ENCODE measurements at places on chromosomes 2 and 18. TPM values are rescaled to one million over a fixed set of nuclear protein-coding genes. Genes with fewer than 3 reads are reported as not detected.
A peak's percentile ranks its signal among the peaks of the same experiment; 100 is the strongest.

DNA sequence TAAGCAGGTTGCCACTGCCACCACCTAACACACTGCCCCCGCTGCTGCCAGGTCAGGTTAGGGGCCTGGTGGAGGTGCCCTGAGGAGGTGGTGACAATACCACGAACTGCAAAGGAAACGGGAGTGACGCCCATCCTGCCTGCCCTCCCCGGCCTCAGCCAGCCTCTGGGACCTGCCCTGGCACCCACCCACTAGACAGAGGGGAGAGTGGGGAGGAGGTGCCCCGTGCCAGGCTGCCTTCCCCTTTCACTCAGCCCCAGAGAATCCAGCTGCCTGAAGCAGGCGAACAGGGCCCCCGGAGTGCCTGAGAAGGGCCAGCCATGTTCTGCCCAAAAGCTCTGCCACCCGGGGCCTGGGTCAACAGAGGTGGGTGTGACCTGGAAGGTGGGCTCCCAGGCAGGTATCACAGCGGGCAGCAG is 44.5 kb upstream of the FOSL2 start:
- DNase-seq, result no peak

The POTEJ gene
- 0.10 TPM for total RNA-seq

The IL1F10 gene
- not detected for total RNA-seq

The ITGA4 gene
- total RNA-seq, result 1.3 TPM

DNA sequence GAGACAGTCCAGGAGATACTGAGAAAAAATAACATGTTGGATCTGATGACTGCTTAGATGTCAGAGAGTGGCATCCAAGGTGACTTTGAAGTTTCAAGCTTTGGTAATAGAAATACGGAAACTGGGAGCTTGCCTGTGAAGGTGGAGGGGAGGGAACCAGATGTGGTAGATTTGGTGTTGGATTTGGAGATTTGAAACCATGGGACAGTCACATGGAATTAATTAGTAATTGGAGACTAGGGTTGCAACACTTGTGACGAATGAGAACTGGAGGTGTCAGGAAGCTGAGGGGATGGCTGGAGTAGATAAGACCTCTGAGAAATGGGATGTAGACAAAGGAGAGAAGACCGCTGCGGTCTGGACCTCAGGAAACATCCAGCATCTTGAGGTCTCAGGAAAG is 46.7 kb downstream of the RPL37A start:
- no peak for DNase-seq

GRCh38 chr2:154324601-154325000 is 373.9 kb upstream of the KCNJ3 start:
- no peak for DNase-seq

- no peak for DNase-seq
Observed at GRCh38 chr2:204289066-204289465, 256.2 kb upstream of the PARD3B start.

DNA sequence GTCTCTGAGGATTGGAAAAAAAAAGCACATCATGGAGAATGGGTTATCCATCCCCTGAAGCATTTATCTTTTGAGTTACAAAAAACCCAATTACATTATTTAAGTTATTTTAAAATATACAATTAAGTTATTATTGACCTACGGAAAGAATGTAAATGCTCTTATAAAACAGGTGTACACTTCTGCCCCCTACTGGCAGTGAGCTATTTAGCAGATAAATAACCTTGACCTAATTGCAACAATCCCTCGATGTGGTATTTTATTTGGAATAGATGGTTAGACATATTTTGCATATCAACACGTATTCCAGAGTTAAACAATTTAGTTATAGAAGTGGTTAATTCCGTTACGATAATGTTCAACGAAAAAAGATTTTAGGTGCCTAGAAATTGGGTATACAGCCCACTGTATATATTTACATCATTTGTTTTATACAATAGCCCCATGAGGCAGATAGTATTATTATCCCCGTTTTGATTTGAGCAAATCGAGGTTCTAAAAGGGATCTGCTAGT is 9.1 kb upstream of the DAW1 start:
- DNase-seq, result no peak

- no peak for DNase-seq
Observed at GRCh38 chr18:37487400-37487867, 78.2 kb downstream of the CELF4 start.

The NT5C1B gene
- total RNA-seq, result not detected

DNA sequence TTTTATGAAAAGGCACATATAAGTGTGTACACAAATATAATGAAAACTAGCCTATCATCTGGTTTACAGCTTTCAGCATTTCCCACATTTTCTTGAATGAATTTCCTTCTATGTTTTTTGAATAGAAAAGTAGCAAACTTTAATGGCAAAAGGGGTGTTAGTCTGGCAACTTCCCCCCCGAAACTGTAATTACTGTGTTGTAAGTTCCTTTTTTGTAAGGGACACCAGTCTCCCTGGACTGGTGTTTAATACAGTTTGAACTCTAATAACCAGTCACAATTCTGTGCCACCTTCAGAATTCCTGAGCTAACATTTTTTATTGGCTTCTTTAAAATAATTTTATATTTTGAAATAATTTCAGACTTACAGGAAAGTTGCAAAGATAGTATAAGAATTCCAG is 94.2 kb downstream of the ACSL3 start:
- no peak for DNase-seq

DNA sequence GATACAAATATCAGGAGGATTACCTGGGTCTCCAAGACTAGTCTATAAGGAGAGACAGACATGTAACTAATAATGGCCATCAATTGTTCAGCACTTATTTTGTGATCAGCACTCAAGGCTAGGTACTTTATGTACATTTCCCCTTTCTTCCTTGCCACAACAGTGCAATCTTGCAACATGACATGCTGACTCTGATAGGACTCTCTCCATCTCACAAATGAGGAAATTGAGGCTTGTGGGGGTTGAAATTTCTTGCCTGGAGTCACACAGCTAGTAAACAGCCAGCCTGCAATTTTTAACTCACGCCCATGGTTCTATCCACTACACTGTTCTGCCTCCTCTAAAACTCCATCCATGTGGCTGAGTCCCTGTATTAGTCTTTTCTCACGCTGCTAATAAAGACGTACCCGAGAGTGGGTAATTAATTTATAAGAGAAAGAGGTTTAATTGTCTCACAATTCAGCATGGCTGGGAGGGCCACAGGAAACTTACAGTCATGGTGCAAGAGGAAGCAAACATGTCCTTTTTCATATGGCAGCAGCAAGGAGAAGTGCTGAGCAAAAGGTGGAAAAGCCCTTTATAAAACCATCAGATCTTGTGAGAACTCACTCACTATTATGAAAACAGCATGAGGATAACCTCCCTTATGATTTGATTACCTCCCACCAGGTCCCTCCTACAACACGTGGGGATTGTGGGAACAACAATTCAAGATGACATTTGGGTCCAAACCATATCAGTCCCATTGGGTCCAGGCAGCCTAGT is 302.4 kb downstream of the PLCL1 start:
- DNase-seq, result no peak

- DNase-seq, result no peak
Observed at GRCh38 chr2:72134997-72135800, 12.5 kb downstream of the CYP26B1 start.

DNA sequence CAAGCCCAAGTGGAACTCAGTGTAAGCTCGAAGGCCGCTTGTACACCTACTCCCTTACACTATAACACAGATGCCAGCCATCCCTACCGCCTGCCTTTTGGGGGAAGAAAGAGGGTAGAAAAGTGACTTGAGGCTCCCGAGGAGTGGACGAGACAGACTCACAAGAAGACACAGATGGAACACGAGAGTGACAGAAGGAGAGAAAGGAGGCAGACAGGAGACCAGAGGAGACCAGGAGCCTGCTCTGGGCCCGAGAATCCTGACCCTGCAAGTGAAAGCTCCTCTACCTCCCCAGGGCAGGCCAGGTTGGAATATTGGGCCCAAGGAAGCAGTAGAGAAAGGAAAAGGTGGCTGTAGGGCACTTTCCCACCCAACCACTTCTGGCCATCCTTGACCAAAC is 23.4 kb upstream of the TNS1 start:
- no peak for DNase-seq

DNA sequence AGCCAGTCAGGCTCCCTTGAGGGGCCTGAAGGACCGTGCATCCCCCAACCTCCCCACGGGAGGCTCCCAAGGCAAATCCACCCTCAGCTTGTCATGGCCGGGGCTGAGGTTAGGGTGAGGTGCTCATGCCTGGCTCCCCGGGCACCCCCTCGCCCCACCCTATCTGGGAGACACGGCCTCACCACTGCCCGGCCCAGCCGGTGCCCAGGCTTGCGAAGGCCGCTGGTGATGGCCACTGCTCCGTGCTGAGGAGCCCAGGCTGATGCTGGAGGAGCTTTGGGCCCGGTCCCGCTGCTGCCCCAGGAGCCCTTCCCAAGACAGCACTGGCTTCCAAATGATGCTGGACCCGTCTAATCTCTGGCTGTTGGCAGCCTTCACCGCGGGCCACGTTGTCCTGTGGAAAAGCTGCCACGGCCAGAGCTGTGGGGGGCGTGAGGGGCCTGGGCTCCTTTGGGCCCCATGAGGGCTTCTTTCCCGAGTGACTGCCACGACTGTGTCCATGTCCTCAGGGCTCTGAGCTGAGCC is 135.7 kb upstream of the CTDP1 start:
- peak; percentile 36 for DNase-seq

DNA sequence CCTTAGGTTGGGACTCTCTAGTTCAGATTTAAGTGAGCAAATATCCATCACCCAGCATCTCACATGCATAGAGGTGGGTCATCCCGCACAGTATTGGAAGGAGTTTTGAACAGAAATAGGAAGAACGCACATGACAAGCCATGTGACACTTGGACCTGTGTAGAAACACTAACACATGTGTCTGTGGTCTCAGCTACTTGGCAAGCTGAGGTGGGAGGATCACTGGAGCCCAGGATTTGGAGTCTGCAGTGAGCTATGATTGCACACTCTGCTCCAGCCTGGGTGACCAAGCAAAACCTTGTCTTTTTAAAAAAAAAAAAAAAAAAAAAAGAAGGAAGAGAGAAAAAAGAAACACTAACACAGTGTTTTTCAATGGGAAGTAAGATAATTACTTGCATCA is 5.4 kb upstream of the MTCL1 start:
- no peak for DNase-seq

The TP53I3 gene
- 7.7 TPM for total RNA-seq

DNA sequence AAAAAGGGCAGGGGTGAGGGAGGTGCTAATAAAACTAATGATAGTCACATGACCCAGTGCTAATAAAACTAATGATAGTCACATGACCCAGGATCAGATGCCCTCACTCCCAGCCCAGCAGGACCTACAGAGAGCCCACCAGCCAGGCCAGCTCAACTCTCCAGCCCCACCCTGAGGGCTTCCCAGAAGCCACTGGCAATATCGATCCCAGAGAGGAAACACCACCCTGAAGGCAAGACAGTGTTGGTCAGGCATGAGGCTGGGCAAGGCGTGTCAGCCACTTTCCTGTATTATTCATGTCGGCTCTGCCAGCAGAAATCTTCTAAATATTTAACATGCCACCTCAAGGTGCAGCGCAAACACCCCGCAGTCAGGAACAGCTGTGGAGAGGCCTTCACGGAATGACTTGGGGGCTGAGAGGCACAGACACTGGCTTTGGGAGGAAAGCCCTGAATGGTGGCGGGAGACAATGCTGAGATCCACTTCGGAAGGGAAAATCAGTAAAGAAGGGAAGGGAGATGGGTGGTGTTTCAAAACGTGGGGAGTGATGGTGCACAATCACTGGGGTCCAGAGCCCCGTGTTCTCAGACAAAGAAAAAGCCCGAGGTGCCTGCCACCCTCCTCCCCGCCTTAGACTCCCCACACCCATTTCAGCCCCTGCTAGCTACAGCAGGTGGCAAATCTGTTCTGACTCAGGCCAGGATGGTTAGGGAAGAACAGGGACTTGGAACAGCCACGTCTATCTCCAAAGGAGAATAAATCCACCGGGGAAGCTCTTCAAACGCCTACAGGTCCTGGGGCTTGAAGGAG is 1.4 kb downstream of the REEP1 start:
- no peak for DNase-seq

DNA sequence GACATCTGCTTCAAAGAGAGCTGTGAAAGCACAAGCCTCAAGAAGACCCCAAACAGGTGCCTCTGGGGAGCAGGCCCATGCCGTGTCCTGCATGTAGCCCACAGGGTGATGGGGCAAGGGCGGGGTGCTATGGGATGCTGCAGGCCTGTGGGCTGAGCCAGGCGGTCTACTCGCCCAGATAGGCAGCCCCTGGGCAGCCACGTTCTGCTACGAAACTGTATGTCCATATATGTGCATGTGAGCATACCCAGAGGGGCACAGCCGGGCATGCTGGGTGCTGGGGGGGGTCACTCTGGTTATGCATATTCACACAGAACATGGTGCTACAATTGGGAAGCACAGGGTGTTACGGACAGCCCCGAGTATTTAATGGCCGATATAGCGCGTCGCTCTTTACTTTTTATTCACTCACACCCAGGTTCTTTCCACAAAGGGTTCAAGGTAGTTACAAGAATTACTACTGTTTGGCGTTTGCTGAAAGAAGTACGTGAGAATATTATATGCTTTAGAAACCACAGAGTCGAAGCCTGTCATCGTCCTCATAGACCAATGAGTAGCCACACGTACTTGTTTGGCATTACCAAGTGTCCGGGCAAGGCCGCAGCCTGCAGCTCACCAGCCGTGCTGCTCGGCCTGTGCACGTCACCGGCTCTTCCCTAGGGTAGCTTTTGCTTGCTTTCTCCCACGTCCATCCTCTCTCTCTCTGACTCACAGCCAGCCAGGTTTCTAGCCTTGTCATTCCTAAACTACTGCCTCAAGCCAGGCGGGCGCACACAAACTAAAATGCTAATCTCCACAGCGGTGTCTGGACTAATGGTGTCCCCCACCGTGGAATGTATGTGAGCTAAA is 14.4 kb downstream of the MTERF4 start:
- no peak for DNase-seq

- DNase-seq, result no peak
Observed at GRCh38 chr2:60957643-60958042, 59.9 kb upstream of the PEX13 start.

GRCh38 chr2:62573137-62573731 is 67.2 kb upstream of the TMEM17 start:
- no peak for DNase-seq

The CRYGC gene
- total RNA-seq, result not detected

DNA sequence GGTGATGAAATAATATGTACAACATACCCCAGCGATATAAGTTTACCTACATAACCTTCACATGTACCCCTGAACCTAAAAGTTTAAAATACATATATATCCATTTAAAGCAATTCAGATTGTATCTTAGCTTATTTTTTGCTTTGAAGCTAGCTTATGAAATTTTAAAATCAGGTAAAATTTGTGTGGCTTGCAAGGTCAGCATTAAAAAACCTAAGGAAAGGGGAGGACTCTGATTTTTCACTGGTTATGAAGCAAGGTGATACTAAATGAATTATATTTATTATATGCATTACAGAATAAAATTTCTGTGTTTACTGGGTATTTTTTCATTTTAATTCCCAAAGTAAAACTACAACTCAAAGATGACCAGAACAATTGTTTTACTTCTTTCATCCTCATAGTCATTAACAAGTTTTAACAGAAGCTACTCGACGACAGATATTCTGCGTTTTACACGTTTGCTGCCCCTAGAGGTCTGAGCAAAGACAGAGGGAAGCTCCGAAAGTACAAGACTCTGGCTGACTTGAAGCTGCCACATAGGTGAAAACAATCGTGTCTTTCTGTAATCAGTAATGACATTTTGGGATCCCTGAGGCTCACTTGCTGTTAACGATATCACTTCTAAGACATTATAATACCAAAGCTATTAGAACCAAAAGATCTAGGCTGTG is 17.1 kb downstream of the PKP4 start:
- no peak for DNase-seq
